ENCODE measurements at places on chromosomes 7 and 10.

- no peak for DNase-seq
Observed at GRCh38 chr7:104133238-104133637, 74.6 kb downstream of the ORC5 start.

GRCh38 chr7:158705234-158705850, 738 bp upstream of the NCAPG2 start:
- no peak for DNase-seq

DNA sequence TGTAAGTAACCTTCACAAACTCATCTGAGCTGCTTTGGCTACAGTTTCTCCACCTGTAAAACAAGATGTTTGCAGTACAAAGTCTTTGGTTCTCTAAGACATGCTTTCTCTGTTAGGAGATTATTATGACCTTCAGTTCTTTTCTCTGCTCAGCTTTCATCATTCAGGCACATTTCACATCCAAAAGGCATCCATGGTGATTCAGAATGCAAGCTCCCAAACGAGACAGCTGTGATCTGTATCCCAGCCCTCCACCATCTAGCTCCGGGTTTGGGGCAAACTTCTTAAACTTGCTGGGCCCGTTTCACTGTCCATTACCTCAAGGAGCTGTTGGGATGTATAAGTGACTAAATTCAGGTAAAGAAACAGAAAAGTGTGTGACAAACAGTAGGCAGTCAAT, 95.8 kb upstream of the COL1A2 start:
- DNase-seq = no peak

DNA sequence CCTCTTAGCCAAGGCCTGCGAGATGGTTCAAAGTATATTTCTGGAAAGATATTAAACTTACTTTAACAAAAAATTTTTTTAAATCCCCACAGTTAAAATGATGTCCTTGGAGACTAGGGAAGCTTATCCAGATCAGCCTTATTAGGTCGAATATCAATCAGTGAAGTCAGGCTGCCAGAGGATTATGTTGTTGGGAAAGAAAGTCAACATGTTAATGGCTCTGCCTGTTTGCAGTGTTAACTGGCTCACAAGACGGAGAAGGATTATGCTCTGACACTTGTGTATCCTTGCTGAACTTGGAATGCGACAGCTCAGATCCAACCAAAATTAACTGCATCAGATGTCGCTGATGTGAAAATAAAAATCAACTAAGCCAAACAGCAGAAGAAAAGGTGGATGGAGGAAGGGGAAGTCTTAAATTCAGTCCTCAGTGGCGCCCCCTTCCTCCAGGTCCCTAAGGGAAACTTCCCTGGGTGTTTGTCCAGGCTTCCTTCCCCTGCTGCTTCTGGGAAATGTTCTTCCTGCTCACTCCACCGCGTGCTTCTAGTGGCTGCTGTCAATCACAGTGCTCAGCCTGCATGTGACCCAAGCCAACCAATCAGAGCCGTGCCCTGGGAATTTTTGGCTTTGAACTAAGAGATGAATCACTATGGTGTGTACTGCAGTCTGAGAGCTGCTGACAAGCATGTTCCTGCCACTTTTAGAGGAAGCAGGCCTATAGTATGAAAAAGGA, 690.4 kb upstream of the NRP1 start:
- no peak for DNase-seq

DNA sequence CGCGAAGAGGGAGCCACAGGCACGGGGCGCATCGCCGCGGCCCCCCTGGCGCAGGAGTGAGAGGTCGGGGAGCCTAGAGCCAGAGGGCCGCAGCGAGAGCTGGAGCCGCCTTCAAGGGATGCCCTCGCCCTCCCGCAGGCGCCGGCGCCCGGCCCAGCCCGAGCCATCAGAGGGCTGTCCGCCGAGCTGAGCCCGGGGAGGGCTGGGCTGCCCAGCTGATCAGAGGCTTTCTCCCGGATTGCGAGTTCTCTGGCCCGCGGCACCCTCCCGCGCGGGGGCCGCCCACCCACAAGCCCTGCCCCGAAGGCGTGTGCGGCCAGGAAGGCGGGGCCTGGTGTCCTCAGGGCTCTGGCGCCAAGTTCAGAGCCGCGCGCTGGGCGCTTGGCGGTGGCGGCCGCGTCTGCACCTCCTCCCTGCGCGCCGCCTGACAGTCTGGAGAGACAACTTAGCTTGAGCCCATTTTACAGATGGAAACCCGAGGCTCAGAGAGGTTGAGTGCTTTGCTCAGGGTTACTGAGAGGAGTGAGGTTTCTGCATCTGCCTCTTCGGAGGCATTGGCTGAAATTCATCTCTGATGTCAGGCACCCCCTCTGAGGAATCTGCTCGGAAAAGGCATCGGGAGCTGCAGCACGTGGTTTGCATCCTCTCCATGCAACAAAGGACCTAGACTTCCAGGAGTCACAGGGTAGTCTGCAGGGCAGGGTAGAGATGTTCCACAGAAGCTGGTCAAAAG, 3.8 kb upstream of the ANTXRL start:
- peak; percentile 63 for DNase-seq

- no peak for DNase-seq
Observed at GRCh38 chr10:11246752-11247467, 229.2 kb downstream of the CELF2 start.

GRCh38 chr7:83468251-83468739, 180.6 kb downstream of the SEMA3E start:
- DNase-seq = peak; percentile 30

DNA sequence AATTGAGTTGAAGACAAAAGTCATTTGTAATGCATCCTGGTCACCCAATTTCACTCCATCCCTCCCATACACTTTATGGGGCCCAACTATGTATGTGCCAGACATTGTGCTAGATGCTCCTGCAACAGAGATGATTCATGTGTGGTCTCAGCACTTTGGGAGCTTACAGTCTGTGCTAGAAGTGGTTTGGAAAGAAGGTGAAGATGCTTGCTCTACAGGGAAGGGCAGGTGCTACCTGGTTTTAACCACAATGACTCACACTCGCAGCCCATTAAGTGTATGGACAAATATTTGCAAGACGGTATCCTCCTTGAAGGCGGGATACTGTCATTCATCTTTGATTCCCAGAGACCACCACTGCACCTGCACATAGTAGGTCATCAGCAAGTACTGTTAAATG, 257.6 kb downstream of the OTUD1 start:
- DNase-seq = no peak

DNA sequence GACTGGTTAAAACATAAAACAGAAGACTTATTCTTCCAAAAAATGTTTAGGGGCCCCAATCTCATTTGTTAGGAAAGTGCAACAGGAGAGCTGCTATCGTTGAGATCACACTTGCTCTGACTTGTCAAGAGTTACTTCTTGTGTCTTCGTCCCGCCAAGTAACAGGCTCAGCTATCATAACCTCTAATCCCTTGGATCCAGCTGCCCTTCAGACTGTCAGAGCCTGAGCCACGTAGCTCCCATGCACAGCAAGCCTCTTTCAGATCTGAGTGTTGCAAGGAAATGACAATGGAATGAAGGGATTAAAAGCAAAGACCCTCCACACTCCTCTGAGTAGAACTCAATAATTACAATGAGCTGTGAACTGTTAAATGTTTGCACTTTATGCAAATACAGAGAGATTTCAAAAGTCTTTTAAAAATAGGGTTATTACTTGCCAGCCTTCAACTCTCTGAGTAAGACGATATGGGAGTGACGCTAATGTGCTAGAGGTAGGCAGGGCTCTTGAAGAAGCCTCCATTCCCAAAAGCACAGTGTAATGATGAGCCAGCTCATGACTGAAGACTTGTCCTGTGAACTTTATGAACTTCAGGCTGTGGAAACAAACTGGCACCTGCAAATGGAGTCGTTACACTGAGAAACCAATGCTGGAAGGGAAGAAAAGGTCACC, 28.4 kb upstream of the CDK13 start:
- DNase-seq = no peak

DNA sequence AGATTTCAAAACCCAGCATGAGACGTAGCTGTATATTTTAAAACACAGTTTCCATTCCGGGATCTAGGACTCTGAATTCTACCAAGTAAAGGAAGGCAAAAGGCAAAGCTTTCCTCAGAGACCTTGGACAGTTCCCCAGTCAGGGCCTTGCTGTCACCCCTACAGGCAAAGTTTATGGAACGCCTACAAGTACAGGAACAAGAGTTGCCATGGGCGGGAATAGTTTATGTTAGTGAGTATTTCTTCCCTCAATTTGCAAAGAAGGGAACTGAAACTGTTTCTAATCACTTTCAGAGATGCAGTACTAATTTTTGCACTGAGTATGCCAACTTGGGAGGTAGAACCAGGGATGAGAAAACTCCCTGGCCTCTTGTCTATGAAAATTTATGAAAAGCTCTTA, 68.2 kb upstream of the LRGUK start:
- no peak for DNase-seq

DNA sequence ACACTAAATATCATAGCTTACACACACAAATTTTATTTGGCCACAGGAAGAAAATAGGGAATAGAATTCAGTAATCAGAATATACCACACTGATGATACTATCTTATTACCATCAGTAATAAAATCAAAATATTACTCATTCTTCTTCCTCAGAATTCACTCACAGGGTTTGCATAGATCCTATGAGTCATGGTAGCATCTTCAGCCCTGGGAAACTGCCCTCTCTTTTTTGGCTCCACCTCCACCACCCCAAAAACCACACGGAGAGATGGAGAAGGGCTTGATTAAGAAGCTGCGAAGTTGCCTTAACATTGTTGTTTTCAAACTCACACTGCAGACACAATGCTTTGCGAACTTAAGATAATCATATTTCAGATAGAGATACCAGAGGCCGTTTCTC, 154.1 kb upstream of the AHR start:
- DNase-seq = no peak

DNA sequence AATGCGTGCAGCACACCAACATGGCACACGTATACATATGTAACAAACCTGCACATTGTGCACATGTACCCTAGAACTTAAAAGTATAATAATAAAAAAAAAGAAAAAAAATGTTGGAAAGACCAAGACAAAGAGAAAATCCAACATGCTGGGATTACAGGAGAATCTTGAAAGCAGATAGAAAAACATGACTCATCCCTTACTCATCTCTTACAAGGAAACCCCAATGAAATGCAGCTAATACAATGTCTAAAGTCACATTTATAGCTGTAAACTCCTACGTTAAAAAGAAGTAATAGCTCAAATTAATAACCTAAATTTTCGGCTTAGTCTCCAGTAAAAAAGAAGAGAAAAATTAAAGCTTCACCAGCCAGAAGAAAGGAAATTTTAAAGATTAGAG, 47.5 kb upstream of the DGKB start:
- no peak for DNase-seq

- no peak for DNase-seq
Observed at GRCh38 chr10:56823849-56824248, 462.8 kb upstream of the ZWINT start.

DNA sequence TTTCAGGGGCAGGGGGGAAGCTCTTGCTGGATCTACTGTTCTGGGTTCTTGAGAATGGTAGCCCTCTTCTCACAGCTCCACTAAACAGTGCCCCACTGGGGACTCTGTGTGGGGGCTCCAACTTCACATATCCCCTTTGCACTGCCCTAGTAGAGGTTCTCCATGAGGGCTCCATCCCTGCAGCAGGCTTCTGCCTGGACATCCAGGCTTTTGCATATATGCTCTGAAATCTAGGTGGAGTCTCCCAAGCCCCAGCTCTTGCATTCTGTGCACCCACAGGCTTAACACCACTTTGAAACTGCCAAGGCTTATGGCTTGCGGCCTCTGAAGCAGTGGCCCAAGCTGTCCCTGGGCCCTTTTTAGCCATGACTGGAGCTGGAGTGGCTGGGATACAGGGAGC, 150.7 kb downstream of the LRMDA start:
- no peak for DNase-seq

DNA sequence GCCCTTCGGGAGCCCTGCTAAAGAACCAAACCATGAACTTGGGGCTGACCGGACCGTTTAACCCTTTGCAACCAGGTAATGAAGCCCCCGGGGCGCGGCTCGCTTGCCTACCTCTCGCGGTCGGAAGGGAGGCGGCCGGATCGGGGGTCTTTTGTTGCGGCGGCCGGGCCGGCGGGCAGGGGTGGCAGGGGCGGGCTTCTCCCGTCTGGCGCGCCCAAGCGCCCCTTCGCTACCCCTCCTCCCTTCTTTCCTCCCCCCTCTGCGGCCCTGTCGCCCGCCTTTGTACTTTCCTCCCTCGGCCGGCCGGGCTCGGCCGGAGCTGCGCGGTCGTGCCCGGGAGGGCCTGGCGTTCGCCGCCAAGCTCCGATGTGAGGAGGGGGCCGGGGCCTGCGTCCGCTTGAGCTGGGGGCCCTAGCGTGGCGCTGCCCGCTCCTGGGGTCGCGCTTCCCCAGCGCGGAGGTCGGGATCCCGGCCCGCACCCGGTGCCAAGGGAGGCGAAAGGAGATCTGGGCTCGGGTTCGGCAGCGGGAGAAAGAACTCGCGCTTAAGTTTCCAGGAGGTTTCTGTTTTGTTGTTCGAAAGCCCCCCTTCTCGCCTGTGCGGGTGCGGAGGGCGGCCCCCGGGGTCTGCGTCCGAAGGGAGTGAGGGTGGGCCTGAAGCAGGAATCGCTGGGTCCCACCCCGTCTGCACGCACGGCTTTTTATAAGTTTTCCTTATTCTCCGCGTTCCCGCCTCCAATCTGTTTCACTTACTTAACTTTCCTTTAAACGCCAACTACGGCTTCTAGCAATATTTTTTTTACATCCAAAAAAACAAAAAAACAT, 436.8 kb upstream of the GALNT17 start:
- DNase-seq = no peak

DNA sequence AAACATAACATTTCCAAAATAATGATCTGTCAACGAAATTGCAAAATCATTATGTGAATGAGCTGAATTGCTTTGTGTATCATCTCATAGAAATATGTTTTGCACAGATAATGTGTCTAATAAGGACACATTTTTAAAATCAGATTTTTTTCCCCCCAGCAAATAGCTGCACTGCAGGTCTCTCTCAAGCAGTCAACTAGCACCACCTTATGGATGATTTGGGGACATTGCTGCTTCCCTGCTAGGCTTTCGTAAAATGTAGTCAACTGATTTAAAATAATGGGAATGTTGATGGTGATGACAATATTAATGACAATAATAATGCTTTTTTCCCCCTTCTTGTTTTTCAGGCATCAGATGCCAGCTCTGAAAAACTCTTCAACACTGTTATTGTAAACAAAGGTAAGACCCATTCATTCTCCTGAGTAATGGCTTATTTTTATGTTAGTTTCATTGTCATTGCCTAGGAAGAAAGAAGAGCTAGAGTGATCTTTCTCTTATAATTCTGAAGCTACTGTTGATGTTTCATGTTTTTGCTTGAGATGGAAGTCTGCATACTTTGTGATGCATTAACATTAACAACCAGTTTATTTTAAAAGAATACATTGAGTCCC, 433.6 kb upstream of the GALNT17 start:
- no peak for DNase-seq
